ENCODE measurements at places on chromosomes 13 and 19.

DNA sequence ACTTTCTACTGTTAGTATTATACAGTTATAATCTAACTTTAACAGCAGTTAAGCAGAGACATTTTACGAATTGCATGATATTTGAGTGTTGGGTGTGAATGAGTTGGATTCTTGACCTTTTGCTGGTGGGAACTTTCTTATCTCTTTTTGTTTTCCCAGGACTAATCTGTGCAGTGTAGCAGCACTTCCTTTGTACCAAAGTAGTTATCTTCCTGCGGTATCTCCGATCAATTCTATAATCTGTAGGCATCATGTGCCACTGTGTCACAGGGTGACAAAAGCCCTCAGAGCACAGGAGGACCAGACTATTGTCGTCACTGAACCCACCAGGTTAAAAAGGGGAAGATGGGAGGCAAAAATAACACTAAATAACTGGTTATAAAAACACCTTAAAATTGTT, 823.5 kb downstream of the GPC5 start:
- DNase-seq = no peak

DNA sequence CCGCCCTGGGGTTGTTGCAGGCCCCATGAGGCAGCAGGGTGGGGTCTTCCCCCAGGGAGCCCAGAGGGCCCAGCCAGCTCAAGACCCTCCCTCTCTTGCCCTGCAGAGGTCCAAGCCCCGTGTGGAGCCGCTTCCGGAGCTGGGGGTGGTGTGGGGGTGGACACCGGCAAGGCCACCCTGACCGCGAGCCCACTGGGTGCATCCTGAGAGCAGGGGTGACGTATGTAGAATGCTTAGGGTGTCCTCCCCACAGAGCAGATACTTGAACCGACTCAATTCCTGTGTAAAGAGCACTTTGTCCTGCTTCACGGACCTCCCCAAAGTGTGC, 14.8 kb downstream of the UBXN6 start:
- no peak for DNase-seq

GRCh38 chr19:56637976-56638555, 4.9 kb upstream of the SMIM17 start:
- DNase-seq = peak; percentile 56

DNA sequence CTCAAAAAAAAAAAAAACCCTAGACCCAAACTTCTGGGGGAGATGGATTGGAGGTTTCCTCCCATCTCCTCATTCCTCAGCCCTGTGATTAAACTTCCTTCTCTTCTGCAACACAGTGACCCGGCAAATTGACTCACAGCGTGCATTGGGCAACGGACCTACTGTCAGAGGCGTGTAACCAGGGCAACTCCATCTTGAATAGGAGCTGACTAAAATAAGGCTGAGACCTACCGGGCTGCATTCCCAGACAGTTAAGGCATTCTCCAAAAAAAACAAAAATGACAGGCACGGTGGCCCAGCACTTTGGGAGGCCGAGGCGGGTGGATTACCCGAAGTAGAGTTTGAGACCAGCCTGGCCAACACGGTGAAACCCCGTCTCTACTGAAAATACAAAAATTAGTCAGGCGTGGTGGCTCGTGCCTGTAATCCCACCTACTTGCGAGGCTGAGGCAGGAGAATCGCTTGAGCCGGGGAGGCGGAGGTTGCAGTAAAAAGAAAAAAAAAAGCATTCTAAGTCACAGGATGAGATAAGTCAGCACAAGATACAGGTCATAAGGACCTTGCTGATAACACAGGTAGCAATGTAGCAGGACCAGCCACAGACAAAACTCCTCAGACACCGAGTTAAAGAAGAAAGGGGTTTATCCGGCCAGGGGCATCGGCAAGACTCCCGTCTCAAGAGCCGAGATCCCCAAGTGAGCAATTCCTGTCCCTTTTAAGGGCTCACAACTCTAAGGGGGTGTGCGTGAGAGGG, 5.4 kb upstream of the NLRP7 start:
- DNase-seq = no peak

DNA sequence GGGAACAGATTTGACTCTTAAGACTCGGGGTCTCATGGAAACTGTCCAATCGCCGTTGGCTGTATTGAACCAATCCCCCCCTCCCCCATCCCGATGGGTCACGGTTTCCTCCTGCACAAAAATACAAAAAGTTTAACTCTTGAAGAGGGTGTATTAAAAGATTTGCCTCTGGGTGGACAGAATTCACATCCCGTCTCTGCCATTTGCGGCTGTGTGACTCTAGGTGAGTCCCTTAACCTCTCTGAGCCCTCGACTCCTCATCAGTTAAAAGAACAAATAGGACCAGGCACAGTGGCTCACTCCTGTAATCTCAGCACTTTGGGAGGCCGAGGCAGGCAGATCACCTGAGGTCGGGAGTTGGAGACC, 31.3 kb upstream of the FEM1A start:
- DNase-seq = no peak

DNA sequence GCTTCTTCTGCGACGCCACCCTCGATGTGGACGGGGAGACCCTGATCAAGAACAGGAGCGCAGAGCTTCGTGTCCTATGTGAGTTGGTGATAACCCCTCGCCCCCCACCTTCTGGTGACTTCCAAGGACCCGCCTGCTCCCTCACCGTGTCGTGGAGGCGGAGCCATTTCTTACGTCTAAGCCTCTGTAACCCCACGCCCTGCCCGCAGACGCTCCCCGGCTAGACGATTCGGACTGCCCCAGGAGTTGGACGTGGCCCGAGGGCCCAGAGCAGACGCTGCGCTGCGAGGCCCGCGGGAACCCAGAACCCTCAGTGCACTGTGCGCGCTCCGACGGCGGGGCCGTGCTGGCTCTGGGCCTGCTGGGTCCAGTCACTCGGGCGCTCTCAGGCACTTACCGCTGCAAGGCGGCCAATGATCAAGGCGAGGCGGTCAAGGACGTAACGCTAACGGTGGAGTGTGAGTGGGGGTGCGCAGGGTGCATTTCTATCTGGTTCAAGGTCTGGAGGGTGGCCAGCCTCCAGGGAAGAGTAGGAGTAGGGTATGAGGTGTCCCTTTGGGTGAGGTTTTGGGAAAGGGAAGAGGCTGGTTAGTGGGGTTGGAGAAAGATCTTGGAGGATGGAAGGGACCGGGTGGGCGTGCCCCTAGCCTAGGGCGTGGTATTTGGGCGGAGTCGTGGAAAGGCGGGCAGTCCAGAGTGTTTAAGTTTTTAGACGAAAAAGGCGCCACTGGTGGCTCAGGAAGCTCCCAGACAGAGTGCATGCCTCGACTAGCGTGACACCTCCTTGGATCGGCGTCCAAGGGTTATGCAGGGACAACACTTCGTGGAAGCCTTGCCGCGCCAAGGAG, 3.3 kb downstream of the ICAM5 start:
- no peak for DNase-seq

- no peak for DNase-seq
Measured at GRCh38 chr19:1618157-1619093, 13.2 kb upstream of the UQCR11 start.

- DNase-seq = no peak
Measured at GRCh38 chr13:100811928-100812327, 137.3 kb upstream of the TMTC4 start.

DNA sequence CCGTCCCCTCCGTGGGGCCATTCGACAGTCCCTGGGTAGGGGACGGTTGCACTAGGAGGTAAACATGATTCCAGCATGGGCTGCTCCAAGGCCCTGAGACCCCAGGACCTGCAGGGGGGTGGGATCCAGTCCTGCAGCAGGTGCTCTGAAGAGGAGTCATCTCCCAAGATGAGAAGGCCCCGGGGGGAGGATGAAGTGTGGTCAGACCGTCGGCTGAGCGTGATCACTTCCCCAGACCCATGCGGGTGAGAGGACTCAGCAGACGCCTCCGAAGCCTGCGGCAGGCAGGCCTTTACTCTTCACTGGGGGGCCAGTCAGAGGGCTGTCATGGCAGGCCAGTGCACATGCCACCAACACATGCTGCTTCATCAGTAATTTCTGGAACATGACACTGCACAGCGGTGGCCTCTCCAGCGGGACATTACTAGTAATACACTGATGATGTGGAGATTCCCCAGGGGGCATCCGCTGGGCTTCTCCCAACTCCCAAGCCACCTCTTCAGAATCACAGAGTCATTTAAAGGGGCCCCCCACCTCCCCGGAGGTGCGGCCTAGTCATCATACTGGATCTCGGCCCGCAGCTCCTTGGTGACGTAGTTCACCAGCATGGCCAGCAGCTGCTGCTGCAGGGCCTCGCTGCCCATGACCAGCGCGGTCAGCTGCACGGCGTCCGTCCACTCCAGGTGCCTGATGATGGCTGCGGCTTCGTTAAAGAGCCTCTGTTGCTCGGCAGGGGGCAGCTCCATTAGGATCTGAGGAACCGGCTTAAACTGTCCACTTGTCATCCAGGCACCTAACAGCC, 12.7 kb downstream of the C19orf12 start:
- no peak for DNase-seq

DNA sequence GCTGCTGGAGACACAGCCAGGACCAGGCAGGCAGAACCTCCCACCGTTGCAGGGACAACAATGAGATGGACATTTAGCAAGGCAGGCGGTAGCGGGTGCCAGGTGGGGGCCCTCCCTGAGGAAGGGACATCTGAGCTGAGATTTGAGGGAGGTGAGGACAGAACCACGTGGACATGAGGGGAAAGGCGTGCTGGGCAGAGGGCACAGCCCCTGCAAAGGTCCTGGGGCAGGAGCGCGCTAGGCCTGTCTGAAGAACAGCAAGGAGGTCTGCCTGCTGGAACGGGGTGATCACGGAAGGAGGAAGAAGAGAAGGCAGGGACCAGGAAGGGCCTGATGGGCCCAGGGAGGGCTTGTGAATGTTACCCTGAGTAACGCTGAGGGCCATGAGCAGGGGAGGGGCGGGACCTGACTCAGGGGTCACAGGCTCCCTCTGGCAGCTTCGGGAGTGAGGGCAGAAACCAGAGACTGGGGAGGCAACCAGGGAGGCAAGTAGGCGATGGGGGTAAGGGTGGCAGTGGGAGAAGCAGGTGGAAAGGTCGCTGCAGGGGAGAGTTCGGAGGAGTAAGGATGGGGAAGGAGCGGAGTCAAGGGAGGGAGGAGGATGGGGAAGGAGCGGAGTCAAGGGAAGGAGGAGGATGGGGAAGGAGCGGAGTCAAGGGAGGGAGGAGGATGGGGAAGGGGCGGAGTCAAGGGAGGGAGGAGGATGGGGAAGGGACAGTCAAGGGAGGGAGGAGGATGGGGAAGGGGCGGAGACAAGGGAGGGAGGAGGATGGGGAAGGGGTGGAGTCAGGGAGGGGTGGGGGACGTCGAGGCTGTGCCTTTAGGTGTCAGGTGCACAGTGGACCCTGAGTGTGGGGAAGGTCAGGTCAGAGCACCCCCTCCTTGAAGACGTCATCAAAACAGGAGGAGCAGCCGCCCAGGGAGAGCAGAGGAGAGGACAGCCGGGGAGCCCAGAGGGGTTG, 15.7 kb upstream of the B3GNT3 start:
- DNase-seq = no peak

DNA sequence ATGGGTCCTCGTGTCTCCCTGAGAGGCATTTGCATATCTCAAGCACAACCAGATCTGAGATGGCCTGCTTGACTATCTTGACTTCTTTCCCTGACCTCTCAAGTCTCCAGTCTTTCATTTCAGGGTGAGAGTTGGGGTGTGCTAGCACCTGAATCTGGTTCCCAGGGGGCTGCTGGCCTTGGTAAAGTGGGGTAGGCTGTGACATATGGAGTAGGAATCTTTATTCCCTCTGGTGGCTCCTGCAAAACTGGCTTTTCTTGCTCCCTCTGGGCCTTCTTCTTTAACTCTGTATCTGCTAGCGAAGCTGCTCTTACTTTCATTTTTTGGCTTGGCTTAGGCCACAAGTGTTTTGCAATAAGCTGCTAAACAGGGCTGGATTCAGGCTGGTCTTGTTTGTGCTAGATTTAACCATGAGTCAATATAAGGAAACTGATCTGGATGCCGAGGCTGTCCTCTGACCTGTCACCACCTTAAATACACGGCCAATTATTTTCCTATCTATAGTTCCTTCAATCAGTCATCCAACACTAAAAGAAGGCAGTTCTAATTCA, 42.3 kb downstream of the ZNF493 start:
- no peak for DNase-seq

DNA sequence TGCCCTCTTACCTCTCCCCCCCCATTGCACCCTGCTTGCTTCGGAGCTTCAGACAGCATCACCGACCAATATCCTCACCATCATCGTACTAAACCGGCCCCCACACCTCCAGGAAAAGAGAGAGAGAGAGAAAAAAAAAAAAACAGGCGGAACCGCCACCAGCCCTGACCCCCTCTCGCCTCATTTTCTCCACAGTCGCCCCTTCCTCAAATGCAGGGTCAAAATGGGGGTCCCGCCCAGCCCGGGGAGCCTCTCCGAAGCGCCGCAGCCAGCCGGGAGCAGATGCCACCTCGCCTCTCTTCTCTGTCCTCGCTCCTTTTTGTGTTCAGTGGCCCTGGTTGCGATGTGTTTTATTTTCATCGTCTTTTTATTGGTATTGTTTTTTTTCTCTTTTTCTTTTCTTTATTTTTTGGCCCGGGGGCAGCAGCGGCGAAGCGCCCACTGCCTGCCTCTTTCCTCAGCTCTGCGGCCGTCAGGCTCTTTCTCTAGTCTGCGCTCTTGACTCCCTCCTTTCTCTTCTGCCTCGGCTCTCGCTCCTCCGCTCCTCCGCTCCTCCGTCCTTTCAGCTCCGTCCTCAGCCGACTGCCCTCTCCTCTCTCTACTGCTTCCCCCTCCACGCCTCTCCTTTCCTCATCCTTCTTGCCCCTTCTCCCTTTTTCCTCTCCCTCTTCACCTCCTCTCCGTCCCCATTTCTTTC, 41.4 kb downstream of the DEDD2 start:
- DNase-seq = no peak

GRCh38 chr19:44196772-44197171, 15.6 kb upstream of the ZNF227 start:
- no peak for DNase-seq

DNA sequence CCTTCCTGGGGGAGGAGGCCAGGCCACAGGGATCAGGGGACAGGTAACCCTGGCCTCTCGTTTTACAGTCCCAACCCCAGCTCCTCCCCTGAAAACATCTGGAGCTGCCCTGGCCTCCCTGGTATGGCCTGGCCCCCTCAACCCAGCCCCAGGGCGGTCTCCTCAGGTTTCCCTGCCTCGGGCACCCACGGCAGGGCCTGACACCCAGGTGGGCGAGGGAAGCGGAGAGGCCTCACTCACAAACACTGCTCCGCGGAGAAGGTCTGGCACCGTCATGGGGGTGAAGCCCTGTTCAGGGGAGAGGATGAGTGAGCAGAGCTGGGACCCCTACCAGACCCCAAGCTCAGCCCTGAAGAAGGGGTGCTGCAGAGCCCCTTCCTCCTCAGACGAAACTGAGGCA, 6.5 kb upstream of the CCER2 start:
- no peak for DNase-seq

- no peak for DNase-seq
Measured at GRCh38 chr13:21033212-21033840, 28.1 kb downstream of the LATS2 start.

GRCh38 chr13:26054896-26055295, 3.1 kb upstream of the SHISA2 start:
- no peak for DNase-seq

- DNase-seq = no peak
Measured at GRCh38 chr13:36354842-36355623, 8.8 kb upstream of the SPART start.

- no peak for DNase-seq
Measured at GRCh38 chr19:12969292-12969988, at the start of gene DAND5. DAND5 (plus strand) TSS chr19:12969576; CDS start chr19:12969661, 85 bp downstream.

Data from HFF-Myc (cell line).